ENCODE measurements at places on chromosomes 5 and 9. TPM values are rescaled to one million over a fixed set of nuclear protein-coding genes. Genes with fewer than 3 reads are reported as not detected.

DNA sequence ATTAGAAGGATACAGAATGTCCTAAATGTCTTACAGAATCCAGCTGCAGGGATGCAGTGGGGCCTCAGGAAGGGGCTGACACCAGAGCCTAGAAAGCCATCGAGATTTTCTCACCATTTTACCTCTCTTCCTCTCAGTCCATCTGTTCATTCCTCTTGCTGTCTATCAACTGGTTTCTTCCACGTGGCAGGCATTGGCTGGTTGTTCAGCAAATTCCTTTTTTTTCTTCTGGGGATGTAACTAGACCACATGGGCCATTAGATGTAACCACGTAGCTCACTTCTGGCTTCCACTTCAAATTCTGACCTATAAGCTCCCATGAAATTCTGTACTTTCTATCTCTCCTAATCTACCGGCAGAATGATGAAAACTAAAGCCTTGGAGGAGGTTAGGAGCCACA lies 93.6 kb upstream of the MTAP start:
- H3K27me3 ChIP-seq, result no peaks in the 10 kb centered on the region
- DNase-seq, result no peak
- H3K4me1 ChIP-seq, result peaks cover 19% of the 10 kb centered on the region
- no peak overlapping the region for H3K4me3 ChIP-seq
- H3K36me3 ChIP-seq, result no peaks in the 10 kb centered on the region
- no peak overlapping the region for H3K27ac ChIP-seq

- DNase-seq, result no peak
- no peak overlapping the region for H3K4me3 ChIP-seq
- no peak overlapping the region for H3K27ac ChIP-seq
Measured at GRCh38 chr5:123753937-123754891, 242.2 kb downstream of the CSNK1G3 start.

DNA sequence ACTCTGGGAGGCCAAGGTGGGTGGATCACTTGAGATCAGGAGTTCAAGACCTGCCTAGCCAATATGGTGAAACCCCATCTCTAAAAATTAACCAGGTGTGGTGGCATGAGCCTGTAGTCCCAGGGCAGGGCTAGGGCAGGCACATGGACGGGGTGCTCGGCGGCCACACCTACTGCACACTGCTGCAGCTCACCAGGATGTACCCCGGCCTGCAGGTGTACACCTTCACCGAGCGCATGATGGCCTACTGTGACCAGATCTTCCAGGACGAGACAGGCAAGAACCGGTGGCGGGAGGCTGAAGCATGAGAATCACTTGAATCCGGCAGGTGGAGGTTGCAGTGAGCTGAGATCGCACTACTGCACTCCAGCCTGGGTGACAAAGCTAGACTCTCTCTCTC lies 3.2 kb downstream of the ST6GALNAC4 start:
- DNase-seq, result no peak
- no peak overlapping the region for H3K4me3 ChIP-seq
- H3K27ac ChIP-seq, result peak overlapping the region; percentile 81

- no peaks in the 10 kb centered on the region for H3K27me3 ChIP-seq
- no peak overlapping the region for H3K4me3 ChIP-seq
- no peaks in the 10 kb centered on the region for H3K4me1 ChIP-seq
- H3K27ac ChIP-seq, result no peak overlapping the region
- no peak for DNase-seq
Measured at GRCh38 chr5:17794201-17794600, 159.9 kb downstream of the TAF11L14 start.

DNA sequence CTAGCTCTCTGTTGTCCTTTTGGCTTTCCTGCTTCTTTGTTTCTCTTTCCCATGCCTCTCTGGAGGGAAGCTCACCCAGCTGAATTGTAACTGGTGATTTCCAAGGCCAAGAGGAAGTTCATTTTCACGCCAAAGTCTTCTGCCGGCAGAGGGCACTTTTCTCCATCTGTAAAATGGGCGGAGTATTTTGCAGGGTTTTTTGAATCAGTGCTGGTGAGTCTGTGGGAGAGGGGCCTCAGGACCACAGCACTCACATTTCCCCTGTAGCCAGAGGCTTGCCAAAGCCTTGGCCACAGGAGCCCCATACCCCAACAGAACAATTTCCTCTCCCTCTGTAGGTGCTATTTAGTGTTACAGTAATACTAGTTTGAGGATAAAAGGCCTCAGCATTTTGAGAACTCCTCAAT lies 42.3 kb upstream of the MATR3 start:
- DNase-seq, result peak; percentile 9
- H3K4me1 ChIP-seq, result peaks cover 10% of the 10 kb centered on the region
- H3K27me3 ChIP-seq, result no peaks in the 10 kb centered on the region
- no peak overlapping the region for H3K27ac ChIP-seq
- no peaks in the 10 kb centered on the region for H3K36me3 ChIP-seq

DNA sequence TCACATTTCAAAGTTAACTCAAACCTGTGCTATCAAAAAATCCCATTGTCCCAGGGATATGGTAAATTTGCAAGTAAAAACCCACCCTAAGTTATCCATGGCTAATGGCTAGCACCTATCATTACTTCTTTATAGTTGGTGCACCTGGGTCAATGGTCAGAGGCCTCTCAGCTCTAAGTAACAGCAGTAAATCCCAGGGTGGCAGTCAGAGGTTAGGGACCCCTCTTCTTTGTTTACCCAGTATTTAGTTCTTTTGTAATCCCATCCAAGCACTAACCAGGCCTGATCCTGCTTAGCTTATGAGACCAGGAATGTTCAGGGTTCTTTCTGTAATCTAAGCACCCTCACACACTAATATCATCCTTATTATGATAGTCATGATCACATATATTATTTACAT lies 52.1 kb upstream of the WWC1 start:
- H3K27ac ChIP-seq, result no peak overlapping the region
- no peak overlapping the region for H3K4me3 ChIP-seq
- H3K4me1 ChIP-seq, result no peaks in the 10 kb centered on the region
- DNase-seq, result no peak

DNA sequence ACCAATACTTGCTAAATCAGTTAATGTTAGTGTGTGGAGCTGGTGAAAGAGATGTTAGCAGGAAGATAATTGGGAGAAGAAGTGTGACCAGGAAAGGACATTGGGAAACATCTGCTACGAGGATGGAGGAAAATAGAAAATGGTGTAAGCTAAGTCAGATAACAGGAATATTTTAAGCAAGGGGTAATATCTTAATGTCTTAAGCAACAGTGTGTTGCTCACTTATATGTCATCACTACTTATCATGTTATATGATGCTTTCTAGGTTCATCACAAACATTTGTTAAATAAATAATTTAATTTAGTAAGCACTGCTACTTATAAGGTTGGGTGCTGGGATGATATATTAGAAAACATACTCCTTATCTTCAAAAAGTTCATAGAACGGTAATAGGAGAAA lies 326.1 kb downstream of the EDIL3 start:
- no peak for DNase-seq
- H3K4me3 ChIP-seq, result no peak overlapping the region
- H3K27me3 ChIP-seq, result no peaks in the 10 kb centered on the region
- H3K4me1 ChIP-seq, result no peaks in the 10 kb centered on the region
- H3K36me3 ChIP-seq, result no peaks in the 10 kb centered on the region

- H3K4me1 ChIP-seq, result no peaks in the 10 kb centered on the region
- no peak overlapping the region for H3K4me3 ChIP-seq
- DNase-seq, result no peak
- no peak overlapping the region for H3K27ac ChIP-seq
- H3K36me3 ChIP-seq, result no peaks in the 10 kb centered on the region
- peaks cover 5% of the 10 kb centered on the region for H3K27me3 ChIP-seq
Measured at GRCh38 chr9:134984372-134985265, 66.9 kb upstream of the FCN1 start.

DNA sequence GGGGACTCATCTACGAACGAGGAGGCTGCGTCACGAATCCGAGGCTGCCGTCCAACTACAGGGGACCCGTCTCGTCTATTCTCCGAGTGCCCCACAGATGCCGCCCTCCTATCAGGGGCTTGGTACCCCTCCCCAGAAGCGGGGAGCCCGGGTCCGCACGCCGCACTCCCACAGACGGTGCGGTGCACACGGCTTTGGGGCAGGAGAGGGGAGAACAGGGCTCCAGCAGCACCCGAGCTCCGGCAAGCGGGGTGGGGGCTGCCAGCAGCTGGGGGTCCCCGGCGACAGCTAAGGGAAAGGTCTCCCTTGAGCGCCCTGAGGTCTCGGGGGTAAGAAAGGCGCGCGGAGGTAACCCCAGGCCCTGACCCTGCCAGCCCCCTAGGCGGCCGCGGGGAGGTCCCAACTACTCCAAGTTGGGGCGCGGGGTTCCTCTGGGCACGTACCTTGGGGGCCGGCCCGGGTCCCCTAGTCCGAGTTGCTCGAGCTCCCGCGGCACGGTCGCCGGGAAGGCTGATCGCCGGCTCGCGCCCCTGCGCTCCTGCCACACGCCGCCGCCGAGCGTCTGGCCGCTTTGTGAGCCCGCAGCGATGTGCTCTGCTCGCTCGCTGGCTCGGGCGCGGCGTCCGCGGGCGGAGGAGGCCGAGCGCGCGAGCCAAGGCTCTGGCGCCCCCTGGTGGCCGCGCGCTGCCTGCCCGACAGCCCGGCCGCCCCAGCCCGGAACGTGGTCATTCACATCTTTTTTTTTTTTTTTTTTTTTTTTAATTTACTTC lies at the start of gene SPOCK1:
Gene SPOCK1, minus strand, starts transcription at position 591 of the 770 bp plus-strand sequence.
- no peak within 1 kb of the TSS for H3K4me3 ChIP-seq
- no peaks in the 10 kb centered on the region for H3K36me3 ChIP-seq
- no peak for DNase-seq
- peaks cover 4% of the 10 kb centered on the region for H3K4me1 ChIP-seq
- peaks cover 12% of the 10 kb centered on the region for H3K27me3 ChIP-seq

DNA sequence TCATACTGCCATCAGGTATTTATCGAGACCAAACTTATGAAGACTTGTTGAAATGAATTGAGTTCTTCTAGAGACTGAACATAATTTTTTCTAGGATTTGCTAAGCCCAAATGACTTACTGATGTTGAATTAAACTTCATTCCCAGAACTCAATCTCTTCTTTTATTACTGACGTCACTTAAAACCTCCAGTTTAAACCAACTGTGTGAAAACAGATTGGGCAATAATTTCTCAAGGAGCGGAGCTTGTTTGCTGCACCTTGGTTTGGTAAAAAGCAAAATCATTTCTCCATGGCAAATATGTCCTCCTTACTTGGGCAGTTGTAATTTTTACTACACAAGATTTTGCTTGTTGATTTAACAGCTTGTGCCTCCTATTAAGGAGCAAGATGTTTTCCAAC lies 37.4 kb downstream of the CFAP90 start:
- H3K4me1 ChIP-seq, result no peaks in the 10 kb centered on the region
- no peak overlapping the region for H3K4me3 ChIP-seq
- no peaks in the 10 kb centered on the region for H3K36me3 ChIP-seq
- no peak for DNase-seq
- peaks cover 69% of the 10 kb centered on the region for H3K27me3 ChIP-seq

DNA sequence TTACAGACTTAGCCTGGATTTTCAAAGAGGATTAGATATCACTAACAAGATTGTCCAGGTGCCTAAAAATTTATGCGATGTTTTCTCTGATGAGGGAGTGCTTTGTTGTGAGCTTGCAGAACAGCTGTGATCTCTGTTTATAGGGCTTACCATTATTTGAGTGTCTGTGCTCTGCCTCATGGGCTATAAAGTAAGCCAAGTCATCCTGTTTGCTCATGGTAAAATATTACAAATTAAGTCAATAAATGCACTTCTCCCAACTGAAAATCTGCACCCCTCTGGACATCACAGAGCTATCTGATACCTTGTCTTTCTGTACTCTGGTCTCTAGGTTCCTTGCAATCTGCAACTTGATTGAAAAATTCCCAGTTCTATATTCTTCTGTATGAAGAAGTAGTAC lies 293.4 kb upstream of the ACTBL2 start:
- H3K27ac ChIP-seq, result no peak overlapping the region
- H3K36me3 ChIP-seq, result no peaks in the 10 kb centered on the region
- H3K4me3 ChIP-seq, result no peak overlapping the region
- DNase-seq, result no peak
- H3K4me1 ChIP-seq, result no peaks in the 10 kb centered on the region
- peaks cover 8% of the 10 kb centered on the region for H3K27me3 ChIP-seq

DNA sequence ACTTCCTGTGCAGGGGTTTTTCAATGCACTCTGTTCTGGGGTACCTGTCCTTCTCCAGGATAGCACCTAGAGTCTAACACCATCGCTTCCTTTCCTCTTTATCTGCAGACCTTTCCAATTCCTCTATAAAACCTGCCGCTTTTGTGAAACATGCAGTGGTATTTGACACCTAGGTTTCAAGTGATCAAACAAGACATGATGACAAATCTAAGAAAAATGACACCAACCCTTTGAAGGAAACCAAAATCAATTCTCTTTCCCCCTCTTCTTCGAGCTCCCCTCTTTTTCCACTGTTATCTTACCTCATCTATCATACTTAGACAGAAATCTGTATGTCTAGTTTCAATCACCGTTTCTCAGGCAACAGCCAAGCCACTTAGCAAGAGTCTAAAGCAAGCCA lies 25.6 kb upstream of the RANBP17 start:
- no peak overlapping the region for H3K4me3 ChIP-seq
- no peaks in the 10 kb centered on the region for H3K27me3 ChIP-seq
- DNase-seq, result no peak
- H3K27ac ChIP-seq, result no peak overlapping the region

Gene CARD6
- 1.8 TPM for total RNA-seq

Gene PCDHGA2
- 0.16 TPM for total RNA-seq

DNA sequence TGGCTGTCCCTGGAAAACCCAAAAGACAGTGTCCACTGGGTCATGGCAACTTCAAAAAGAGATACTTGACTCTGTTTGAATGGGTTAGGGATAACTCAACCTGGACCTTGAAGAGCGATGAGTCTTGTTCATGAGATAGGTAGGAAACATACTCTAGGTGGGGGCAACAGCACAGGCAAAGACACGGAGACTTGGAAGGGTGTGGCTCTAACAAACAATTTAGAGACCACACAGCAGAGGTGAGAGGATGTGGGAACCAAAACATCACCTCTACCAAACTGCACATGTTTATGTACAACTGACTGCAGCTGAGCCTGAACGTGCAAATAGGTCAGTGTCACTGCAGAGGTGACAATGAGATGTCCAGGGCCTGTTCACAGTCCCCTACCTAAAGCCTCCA lies 247.7 kb upstream of the ADRA1B start:
- no peak for DNase-seq
- H3K4me3 ChIP-seq, result no peak overlapping the region
- peaks cover 2% of the 10 kb centered on the region for H3K27me3 ChIP-seq

Gene IGFBPL1
- not detected for total RNA-seq

Gene FAM221B
- not detected for total RNA-seq

Gene PCDHB8
- not detected for total RNA-seq

All from naive thymus-derived CD8-positive, alpha-beta T cell (primary cell).